CD4-positive, alpha-beta T cell (primary cell): ENCODE measurements at places on chromosomes 4 and X.

GRCh38 chr4:168584321-168584771, 87.5 kb downstream of the PALLD start:
- no peak for DNase-seq

DNA sequence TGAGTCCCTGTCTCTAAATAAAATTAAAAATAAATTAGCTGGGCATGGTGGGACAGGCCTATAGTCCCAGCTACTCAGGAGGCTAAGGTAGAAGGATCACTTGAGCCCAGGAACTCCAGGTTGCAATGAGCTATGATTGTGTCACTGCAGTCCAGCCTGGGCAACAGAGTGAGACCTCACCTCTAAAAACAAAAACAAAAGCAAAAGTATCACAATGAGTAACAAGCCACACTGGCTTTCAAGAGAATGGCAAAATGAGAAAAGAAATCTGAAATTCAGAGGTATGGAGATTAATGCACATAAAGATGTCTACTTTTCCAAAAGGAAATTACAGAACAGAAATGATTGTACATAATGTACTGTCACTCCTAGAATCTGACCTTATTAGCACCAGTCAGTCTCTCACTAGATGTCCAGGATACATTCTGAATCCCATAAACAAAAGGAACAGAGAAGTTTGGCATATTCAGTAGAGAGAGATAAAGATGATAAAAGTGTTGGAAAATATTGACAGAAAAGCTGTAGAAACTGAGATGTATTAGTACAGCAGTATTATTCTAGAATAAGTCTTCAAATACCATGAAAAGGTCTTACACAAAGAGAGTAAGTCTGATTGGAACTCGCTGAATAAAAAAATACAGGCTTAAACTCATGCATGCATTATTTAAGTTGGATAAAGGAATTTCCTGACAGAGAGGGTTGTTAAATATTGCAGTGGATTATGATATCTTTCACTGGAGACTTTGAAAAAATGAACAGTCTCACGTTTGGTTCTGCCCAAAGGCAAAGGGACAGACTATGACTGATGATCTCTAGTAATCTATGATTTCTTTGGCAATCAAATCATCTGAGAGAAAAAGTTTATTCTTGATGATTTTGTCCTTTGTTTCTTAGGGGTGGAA, 102.5 kb downstream of the SH3RF1 start:
- no peak for DNase-seq

GRCh38 chr4:138669479-138670315, 345.9 kb upstream of the NOCT start:
- DNase-seq, result no peak

GRCh38 chrX:41785685-41786084, 61.7 kb downstream of the GPR82 start:
- DNase-seq, result no peak

GRCh38 chr4:17315459-17315858, 196.4 kb downstream of the QDPR start:
- DNase-seq, result no peak
